ENCODE measurements at places on chromosomes 3 and 15. TPM values are rescaled to one million over a fixed set of nuclear protein-coding genes. Genes with fewer than 3 reads are reported as not detected.

GRCh38 chr15:60326824-60327654 lies 70.7 kb downstream of the ANXA2 start:
- peak; percentile 48 for DNase-seq

- DNase-seq: no peak
Measured at GRCh38 chr15:38463893-38464292, 10.0 kb downstream of the FAM98B start.

The PP2D1 gene
- total RNA-seq: not detected

The BSN gene
- total RNA-seq: 0.17 TPM

The THAP10 gene
- total RNA-seq: 8.9 TPM

DNA sequence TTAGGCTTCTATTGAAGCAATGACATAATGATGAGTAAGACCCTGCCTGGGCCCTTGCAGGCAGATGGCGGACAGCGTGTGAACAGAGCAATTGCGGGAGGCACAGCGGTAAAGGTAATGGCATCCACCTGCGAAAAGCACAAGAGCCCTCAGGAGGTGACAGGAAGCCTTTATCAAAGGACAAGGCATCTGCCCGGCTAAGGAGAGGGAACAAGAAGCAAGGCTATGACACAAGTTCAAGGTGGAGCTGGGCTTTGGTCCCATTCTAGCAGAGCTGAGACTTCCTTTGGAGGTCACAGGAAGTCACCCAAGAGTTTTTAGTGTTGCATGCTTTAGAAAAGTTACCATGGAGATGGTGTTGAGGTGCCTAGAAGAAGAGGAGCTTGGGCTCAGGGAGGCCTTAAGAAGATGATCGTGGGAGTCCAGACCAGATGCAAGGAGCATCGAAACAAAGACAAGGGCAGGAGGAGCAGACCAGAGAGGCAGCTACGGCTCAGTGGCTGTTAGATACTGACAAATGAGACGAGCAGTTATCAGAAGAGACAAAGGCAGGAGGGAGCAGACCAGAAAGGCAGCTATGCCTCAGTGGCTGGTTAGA lies 34.5 kb downstream of the OSBPL10 start:
- DNase-seq: no peak

DNA sequence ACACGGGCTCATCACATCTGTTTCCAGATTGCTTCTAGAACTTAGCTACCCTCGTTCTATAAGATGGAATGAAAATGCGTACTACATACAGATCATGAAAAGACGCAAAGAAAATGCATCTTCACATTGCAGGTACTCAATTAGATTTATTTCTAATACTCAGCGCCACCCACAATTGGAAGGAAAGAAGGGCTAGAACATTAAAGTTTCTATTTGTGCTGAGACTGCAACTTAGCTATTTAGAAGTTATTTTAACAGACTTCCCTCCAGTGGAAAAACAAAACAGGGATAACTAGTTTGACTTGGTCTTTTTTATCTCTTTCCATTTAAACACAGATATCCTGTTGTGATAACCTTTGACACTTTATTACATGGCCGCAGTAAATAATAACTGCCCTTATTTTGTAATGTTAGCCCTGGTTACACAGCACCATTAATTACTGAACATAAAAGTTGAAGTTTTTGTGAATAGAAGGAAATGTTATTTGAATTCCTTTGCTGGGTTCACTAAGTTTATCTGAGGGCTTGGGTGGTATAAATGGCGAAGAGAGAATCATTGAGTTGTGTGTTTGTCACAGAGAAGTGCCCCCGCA lies 86.9 kb upstream of the SLC25A26 start:
- DNase-seq: no peak

The PLIN1 gene
- 0.06 TPM for total RNA-seq

- peak; percentile 27 for DNase-seq
Measured at GRCh38 chr3:153277029-153277428, 115.0 kb downstream of the RAP2B start.

DNA sequence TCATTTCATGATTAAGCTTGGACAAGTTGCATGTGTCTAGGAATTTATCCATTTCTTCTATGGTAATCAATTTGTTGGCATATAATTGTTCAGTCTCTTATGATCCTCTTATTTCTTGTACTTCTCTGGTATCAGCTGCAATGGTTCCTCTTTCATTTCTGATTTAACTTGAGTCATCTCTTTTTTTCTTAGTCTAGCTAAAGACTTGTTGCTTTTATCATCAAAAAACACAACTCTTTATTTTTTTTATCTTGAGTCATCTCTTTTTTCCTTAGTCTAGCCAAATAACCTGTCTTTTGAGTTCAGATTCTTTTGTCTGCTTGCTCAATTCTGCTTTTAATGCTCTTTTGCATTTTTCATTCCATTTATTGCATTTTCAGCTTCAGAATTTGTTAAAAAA lies 37.3 kb downstream of the UBE3A start:
- DNase-seq: peak; percentile 43

- DNase-seq: no peak
Measured at GRCh38 chr3:17995769-17996168, 253.3 kb upstream of the TBC1D5 start.

The ACVR2B gene
- total RNA-seq: 1.7 TPM

The RGMA gene
- total RNA-seq: not detected

DNA sequence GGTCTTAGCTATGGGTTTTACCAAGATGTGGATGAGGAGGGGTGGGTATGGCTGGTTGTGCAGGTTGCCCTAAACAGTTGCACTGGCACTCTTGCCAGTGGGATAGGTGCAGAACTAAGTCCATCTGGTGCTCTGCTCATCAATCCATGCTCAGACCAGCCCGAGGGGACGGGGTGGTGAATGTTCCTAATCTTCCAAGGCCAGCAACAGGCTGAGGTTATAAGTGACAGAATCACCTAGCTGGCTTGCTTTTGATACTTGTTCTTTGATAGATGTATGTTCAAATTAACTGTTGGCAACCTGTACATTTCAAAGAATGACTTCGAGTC lies 53.5 kb upstream of the CCR2 start:
- DNase-seq: no peak

The CFAP100 gene
- total RNA-seq: not detected

DNA sequence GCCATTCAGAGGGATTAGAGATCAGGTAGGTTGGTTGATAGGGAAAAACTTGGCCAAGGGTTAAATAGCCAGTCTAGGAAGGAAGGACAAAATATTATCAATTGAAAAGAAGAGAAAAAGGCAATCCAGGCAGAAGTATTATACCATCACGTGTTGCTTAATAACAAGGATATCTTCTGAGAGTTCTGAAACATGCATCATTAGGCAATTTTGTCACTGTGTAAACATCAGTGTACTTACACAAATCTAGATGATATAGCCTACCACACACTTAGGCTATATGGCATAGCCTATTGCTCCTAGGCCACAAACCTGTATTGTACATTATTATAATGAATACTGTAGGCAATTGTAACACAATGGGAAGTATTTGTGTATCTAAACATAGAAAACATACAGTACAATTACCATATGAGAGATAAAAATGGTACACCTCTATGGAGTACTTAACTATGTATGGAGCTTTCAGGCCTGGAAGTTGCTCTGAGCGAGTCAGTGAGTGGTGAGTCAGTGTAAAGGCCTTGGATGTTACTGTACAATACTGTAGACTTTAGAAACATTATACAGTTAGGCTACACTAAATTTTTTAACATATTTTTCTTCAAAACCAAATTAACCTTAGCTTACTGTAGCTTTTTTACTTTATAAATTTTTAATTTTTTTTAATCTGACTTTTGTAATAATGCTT lies 2.7 kb downstream of the TEX55 start:
- peak; percentile 26 for DNase-seq

The HIGD2B gene
- total RNA-seq: not detected

DNA sequence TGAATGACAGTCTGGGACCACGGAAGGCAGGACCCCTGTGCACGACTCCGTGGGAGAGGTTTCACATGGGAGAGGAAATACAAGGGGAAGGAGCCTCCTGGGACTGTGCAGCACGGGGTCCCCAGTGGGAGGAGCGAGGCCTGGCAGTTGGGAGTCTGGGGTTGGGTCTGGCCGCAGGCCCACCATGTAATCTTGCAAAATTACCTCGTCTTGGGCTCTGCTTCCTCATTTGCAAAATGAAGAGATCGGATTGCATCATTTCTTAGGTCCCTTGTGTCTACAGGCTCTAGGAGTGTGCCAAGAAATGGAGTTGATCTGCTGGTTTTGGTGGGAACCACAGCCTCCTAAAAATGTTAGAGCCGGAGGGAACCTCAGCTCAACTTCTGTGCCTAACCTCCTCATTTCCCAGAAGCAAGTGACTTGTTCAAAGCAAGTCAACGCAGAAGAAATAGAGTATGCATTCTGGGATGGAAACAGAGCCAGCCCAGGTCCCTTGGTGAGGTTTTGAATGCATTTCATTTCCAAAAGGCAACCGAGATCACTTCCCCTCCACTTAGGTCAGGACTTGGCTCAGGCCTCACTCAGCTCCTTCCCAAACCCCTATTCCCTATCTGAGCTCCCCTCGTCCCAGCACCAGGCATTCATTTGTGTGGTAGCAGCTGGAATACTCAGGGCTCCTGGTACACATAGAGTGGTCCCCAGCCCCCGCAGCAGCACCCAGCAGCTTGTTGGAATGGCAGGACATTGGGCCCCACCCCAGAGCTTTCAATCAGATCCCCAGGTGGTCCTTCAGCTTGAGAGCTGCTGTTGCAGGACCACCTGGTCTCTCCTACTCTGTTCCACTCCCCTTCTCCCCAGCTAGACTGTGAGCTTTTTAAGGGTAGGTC lies 267.7 kb downstream of the XXYLT1 start:
- DNase-seq: no peak

GRCh38 chr15:27707257-27707656 lies 391.9 kb downstream of the OCA2 start:
- no peak for DNase-seq

DNA sequence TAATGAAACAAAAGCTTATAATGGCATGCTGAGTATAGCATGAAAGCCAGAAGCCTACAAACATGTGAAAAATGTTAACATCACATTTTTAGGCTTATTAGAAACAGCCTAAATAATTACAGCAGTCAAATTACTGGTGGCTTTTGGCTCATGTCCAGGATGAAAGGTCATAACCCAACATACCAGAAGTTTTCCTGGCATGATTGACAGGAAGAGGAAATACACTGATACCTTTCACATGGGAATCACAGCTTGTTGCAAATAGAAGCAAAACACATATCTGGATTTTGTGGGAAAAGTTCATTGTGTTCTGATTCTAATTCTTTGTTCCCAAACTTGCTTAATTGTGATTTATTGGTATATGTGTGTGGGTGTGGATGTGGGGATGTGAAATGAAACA lies 393.5 kb upstream of the ARRDC4 start:
- no peak for DNase-seq

The RASA2 gene
- 10.9 TPM for total RNA-seq

The CPLX3 gene
- not detected for total RNA-seq

The REC114 gene
- total RNA-seq: not detected

The TERC gene
- total RNA-seq: 434 TPM

GRCh38 chr3:178420033-178420432 lies 116.2 kb upstream of the KCNMB2 start:
- DNase-seq: no peak
